ENCODE measurements at places on chromosomes 7 and 10.

DNA sequence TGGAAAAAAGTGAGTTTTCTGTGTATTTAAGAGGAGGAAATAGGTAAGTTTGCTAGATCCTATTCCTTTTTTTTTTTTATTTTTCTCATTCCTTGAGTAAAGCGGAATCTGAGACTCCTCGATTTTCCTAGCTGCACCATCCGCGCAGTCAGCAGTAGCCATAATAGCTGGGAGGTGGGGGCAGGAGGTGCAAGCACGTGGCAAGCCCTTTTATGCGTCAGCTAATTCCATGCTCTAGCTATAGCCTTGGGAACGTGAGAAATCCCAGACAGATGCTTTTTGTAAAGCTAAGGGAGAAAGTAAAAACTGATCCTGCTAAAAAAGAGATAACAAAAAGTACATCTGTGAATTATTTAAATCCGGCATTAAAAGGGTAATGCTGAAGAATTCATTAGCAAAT lies 33.2 kb upstream of the TPK1 start:
- DNase-seq = no peak

- no peak for DNase-seq
These were observed 21.6 kb upstream of the COL13A1 start for GRCh38 chr10:69780077-69780476.

- no peak for DNase-seq
These were observed 258.9 kb upstream of the NPY start for GRCh38 chr7:24025094-24025493.

DNA sequence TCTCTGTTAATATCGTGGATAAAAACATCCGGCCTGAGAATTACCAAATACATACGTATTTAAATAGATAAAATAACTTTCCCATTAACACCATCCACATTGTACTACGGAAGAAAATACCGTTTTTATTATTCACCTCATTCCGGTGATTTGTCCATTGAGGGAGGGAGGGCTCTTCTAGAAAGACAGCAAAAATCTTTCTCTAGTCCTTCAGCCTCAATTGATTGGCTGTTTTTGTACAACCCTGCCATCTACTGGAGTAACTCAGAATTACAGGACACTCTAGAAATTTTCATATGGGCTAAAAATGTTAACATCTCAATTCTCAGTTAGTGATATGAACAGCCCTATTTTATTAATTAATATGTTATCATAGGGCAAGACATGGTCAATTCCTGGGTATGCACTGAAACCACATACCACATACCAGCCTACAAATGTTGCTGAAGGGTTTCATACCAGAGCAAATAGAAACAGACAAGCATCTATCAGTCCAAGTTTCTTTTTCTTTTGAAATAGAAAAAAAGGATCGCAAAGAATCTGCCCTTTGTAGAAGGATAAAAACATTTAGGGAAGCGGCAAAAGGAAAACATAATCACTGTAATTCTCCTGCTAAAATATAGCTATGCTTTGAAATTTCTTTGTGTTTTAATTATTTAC lies 55.8 kb upstream of the CDCA7L start:
- peak; percentile 67 for DNase-seq

DNA sequence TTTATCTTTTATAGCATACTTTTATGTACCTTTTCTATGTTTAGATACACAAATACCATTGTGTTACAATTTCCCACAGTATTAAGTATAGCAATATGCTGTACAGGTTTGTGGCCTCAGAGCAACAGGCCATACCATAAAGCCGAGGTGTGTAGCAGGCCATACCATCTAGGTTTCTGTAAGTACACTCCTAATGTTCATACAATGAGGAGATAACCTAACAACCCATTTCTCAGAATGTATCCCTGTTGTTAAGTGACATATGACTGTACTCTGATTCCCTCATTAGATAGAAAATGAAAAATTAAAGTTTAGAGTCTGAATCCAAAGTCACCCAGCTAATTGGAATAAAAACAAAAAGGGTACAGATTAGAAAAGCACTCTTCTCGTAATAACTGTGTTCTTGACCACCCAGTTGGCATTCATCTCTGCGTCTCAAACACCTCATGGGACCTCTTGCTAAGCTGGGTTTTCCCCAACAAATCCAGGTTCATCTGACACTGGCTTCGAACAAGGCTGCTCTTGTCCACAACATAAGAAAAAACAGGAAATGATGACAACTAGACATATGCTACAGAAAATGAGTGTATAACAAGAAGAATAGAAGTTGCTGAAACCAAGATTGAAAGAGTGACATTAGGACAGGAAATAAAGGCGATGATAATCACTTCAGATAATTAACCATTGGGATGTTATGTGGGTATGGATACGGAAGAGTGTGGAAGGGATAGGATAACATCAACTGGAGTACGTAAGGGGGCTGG lies 1.4 kb downstream of the NDUFB8 start:
- no peak for DNase-seq

DNA sequence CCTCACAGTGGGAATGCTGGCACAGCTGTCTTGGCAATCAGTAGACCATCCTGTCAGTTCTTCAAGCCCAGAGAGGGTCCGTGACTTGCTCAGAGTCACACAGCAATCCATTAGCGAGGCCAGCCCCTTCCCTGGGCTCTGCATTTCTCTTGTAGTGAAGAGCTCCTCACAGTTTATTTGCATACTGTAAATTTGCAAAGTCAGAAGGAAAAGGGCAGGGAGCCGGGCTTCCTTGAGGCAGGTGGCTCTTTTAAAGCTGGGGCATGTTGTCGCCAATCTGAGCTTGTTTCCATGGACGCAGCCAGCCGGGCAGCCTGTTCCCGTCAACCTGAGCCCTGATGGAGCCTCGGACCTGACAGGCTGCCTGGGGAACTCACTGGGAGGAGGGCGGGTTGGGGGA lies 123.4 kb downstream of the CUX1 start:
- no peak for DNase-seq

- no peak for DNase-seq
These were observed 88.5 kb upstream of the GNA12 start for GRCh38 chr7:2932402-2933251.

GRCh38 chr10:82440775-82441174 lies 565.8 kb downstream of the NRG3 start:
- no peak for DNase-seq

GRCh38 chr10:130190055-130190736 lies 54.0 kb downstream of the GLRX3 start:
- peak; percentile 82 for DNase-seq

- no peak for DNase-seq
These were observed 11.2 kb upstream of the C10orf95 start for GRCh38 chr10:102462512-102463054.

DNA sequence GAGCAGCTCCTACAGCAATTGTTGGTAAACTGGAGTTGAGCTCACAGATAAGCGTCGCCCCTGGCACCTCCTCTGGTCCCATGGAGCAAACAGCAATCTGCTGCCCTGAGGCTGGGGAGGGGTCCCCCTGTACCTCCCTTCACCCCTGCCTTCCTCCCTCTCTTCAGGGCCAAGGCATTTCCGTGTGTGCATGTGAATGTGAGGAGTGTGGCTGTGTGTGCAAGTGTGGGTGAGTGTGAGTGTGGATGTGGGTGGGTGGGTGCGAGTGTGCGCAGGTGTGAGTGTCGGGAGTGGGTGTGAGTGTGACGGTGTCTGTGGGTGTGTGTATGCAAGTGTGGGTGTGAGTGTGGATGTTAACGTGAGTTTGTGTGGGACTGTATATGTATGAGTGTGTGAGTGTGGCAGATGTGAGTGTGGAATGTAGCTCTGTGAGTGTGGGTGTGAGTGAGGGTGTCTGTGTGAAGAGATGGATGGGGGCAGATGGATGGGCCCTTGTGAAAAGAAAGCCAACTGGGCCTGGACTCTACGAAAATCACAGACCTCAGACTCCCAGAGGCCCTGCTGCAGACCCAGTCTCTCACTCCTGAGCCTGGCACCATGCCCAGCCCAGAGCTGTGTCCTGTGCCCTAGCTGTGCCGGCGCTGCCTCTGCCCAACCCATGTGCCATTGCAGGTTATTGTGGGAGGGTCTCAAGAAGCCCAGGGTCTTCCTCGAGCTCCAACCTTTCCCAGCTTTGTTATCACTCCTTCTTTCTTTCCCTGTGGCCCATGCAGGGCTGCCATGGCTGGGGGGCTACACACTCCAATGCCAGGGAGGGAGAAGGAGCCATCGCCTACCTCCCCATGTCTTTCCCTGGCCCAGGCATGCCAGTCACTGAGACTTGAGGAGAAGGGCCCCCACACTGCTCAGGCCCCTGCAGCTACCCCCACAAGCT lies 73.9 kb downstream of the GRID1 start:
- no peak for DNase-seq

DNA sequence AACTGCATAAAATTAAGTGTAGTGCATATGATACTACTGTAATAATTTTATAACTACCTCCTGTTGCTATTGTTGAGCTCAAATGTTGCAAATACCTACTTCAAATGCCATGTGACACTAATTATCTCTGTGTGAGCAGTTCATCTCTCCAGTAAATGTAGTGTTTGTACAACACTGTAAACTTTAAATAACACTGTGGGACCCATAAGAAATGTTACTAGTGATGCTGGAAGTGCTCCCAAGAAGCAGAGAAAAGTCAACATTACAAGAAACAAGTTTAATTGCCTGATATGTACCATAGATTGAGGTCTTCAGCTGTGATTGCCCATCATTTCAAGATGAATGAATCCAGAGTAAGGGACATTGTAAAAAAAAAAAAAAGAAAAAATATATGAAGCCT lies 39.9 kb downstream of the RALA start:
- DNase-seq = no peak

- DNase-seq = no peak
These were observed 57.3 kb upstream of the OSBPL3 start for GRCh38 chr7:25037325-25037724.

DNA sequence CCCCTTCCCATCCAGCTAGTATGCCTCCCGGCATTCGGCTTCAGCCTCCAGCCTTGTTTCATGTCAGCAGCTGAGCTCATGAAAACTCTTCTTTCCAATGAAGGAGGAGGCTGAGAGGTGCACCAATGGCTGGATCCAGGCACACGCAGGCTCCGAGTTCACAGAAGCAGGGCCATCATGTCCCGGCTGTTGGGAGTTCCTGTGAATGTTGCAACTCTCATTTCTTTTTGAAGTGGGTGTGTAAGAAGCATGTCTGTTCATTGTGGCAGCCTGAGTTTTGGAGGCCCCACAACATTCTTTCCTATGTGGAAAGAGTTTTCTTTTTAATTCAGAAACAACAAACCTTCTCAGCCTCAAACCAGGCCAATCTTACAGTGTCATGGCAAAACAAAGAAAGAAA lies 89.7 kb downstream of the PTPRE start:
- DNase-seq = no peak

- no peak for DNase-seq
These were observed 250.4 kb downstream of the DNAJB6 start for GRCh38 chr7:157587051-157587804.

DNA sequence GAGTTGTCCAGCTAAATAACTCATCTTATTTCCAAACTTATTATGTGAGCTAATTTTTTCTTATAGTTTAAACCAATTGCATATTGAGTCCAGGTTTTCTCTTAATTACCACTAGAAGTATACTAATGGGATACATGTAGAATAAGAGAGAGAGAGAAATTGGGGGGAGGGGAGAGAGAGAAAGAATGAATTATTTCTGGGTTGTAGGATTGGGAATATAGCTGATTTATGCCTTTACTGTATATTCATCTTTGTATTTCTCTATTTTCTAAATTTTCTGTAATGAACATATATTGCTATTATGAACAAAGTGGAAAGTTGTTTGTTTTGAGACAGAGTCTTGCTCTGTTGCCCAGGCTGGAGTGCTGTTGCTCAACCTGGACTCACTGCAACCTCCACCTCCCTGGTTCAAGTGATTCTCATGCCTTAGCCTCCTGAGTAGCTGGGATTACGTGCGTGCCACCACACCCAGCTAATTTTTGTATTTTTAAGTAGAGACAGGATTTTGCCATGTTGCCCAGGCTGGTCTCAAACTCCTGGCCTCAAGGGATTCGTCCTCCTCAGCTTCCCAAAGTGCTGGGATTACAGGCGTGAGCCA lies 26.1 kb upstream of the ITGB1 start:
- DNase-seq = no peak

- DNase-seq = peak; percentile 22
These were observed 24.4 kb upstream of the PPIF start for GRCh38 chr10:79322616-79323543.

- DNase-seq = no peak
These were observed 7.7 kb downstream of the CPVL start for GRCh38 chr7:29138588-29138987.

DNA sequence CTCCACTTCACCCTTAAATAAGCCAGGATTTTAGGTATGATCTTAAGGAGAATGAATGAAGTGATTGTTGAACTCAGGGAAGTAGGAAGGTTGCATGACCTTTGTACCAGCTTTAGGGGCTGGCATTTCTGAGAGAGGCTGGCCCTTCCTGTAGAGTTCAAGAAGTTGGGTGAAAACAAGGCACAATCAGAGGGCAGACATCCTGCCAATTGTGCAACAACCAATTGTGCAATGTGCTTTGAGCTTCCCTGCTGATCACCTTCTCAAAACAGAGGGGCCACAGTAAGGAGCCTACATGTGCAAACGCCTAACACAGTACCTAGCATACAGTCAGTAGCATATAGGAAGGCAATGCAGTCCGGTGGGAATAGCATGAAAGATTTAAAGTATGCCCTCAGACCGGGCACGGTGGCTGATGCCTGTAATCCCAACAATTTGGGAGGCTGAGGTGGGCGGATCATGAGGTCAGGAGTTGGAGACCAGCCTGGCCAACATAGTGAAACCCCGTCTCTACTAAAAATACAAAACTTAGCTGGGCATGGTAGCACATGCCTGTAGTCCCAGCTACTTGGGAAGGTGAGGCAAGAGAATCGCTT lies 5.4 kb downstream of the CPVL start:
- DNase-seq = no peak

GRCh38 chr7:22363756-22364422 lies 6.9 kb upstream of the RAPGEF5 start:
- DNase-seq = peak; percentile 9

DNA sequence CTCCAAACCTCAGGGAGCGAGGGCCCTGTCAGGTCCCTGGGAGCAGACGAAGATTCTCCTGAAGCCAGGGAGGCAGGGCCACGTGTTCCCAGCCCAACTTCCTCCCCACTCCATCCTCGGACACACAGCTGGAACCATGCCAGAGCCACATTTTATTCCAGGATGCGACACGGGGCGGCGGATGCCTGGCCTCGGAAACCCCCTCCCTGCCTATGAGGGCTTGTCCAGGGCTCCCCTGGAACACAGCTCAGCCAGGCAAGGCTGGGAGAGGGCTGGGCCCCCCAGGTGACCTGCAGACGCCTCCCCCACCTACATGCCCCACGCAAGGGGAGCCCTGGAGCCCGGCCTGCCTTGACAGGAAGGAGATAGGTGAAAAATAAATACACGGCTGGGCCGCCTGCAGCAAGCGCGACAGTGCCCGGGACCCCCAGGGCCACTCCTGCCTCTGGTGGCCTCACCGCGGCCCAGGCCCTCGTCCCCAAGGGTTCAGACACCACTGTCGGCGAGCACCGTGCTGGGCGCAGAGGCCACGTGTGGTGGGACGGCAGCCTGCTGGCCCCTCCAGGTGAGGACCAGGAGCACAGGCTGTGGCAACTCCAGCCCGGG lies 21.5 kb downstream of the GET4 start:
- no peak for DNase-seq

GRCh38 chr10:9800571-9800970 lies 1217.1 kb upstream of the CELF2 start:
- no peak for DNase-seq

Measured in naive B cell (primary cell).